ENCODE measurements at places on chromosomes 7 and 10.

DNA sequence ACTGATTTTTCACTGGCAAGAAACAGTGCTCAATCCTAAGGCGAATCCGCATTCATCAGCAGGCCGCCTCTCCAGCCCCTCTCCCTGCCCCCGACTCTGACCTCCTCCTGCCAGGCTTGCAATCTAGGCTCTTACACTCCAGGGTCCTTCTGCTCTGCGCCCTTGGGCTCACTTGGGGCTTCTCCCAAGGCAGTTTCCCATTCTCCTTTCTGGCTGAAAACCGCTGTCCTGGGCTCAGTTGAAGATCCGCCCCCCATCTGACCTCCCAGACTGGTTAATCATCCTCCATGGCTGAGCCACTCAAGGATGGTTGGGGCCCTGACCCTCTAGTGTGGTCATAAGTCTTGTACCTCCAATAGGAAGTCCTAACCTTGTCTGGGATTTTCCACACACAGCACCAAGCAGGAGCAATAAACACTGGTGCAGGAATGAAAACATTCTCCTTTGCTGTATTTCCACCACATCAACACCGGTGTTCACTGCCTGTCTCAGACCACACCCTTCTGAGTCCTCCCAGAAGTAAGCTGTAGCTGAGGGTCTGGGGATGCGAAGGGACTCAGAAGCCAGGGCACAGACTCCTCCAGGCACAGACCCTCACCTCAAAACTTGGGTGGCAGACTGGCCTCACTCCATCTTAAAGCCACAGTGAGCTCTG is 42.4 kb downstream of the TNS3 start:
- no peak overlapping the region for H3K4me3 ChIP-seq
- no peak for DNase-seq
- H3K4me1 ChIP-seq, result peaks cover 30% of the 10 kb centered on the region
- H3K36me3 ChIP-seq, result peaks cover 5% of the 10 kb centered on the region

- peak within 1 kb of the TSS; percentile 87 for H3K27ac ChIP-seq
- no peaks in the 10 kb centered on the region for H3K36me3 ChIP-seq
- H3K4me3 ChIP-seq, result peak within 1 kb of the TSS; percentile 97
- H3K4me1 ChIP-seq, result peaks cover 18% of the 10 kb centered on the region
- peaks cover 8% of the 10 kb centered on the region for H3K27me3 ChIP-seq
- DNase-seq, result no peak
Measured at GRCh38 chr10:15168291-15168785, at the start of gene NMT2. NMT2 (minus strand) TSS chr10:15168693; CDS start chr10:15168612, 81 bp downstream.

- no peaks in the 10 kb centered on the region for H3K36me3 ChIP-seq
- H3K27me3 ChIP-seq, result no peaks in the 10 kb centered on the region
Measured at GRCh38 chr7:111527545-111527944, 34.7 kb downstream of the IMMP2L start.

- no peak overlapping the region for H3K4me3 ChIP-seq
- no peaks in the 10 kb centered on the region for H3K27me3 ChIP-seq
- H3K4me1 ChIP-seq, result peaks cover 6% of the 10 kb centered on the region
- no peak for DNase-seq
Measured at GRCh38 chr10:12783293-12783692, 218.2 kb downstream of the CCDC3 start.

GRCh38 chr7:51265066-51265907 is 51.3 kb downstream of the COBL start:
- no peak overlapping the region for H3K4me3 ChIP-seq
- H3K27ac ChIP-seq, result no peak overlapping the region
- peaks cover 4% of the 10 kb centered on the region for H3K27me3 ChIP-seq
- DNase-seq, result no peak
- no peaks in the 10 kb centered on the region for H3K4me1 ChIP-seq
- no peaks in the 10 kb centered on the region for H3K36me3 ChIP-seq

- no peaks in the 10 kb centered on the region for H3K36me3 ChIP-seq
- no peaks in the 10 kb centered on the region for H3K27me3 ChIP-seq
- H3K4me3 ChIP-seq, result no peak overlapping the region
- DNase-seq, result no peak
Measured at GRCh38 chr7:99293167-99293566, 20.5 kb downstream of the MYH16 start.

DNA sequence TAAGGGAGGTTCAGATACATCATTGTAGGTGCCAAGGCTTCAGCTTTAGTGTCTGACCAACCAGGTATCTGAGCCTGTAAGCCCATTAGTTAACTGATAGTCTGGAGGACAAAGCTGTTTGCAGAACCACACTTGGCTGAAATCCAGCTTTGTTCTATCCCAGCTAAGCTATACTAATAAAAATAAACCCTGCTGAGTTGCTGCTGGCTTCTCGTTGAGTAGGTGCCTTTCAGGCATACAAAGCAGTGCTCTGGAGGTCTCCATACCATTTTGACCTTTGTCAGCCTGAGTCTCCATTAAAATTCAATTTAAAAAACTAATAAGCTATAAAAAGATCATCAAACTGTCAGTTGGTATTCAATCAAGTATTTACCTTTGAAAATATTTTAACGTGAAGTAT is 22.0 kb downstream of the CDCA7L start:
- H3K4me3 ChIP-seq, result no peak overlapping the region
- no peak for DNase-seq
- no peaks in the 10 kb centered on the region for H3K4me1 ChIP-seq

- no peak overlapping the region for H3K4me3 ChIP-seq
- H3K4me1 ChIP-seq, result no peaks in the 10 kb centered on the region
- no peaks in the 10 kb centered on the region for H3K27me3 ChIP-seq
- H3K36me3 ChIP-seq, result no peaks in the 10 kb centered on the region
Measured at GRCh38 chr7:18320422-18320821, 175.1 kb upstream of the HDAC9 start.

DNA sequence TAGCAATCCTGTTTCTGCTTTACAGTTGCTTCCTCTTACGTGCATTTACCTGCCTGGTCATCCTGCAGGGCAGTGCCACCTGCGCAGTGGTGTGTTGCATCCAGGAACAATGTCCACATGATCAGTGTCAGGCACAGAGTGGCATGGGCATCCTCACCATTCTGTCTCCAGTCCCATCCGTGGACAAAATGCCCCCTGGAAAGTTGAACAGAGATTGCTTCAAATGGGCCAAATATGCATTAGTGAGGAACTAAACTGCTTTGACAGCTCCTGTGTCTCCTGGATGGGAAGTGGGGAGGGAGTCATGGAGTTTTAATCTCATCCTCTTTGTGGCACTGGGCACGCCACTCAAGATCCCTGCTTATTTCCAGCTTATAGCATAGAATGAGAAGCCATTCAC is 151.8 kb downstream of the DPP6 start:
- H3K4me1 ChIP-seq, result no peaks in the 10 kb centered on the region
- H3K27ac ChIP-seq, result no peak overlapping the region
- peaks cover 5% of the 10 kb centered on the region for H3K27me3 ChIP-seq
- no peak overlapping the region for H3K4me3 ChIP-seq
- H3K36me3 ChIP-seq, result peaks cover 21% of the 10 kb centered on the region

- H3K4me1 ChIP-seq, result peaks cover 6% of the 10 kb centered on the region
- H3K36me3 ChIP-seq, result no peaks in the 10 kb centered on the region
- no peak overlapping the region for H3K4me3 ChIP-seq
Measured at GRCh38 chr10:110013630-110014293, 6.0 kb downstream of the ADD3 start.

DNA sequence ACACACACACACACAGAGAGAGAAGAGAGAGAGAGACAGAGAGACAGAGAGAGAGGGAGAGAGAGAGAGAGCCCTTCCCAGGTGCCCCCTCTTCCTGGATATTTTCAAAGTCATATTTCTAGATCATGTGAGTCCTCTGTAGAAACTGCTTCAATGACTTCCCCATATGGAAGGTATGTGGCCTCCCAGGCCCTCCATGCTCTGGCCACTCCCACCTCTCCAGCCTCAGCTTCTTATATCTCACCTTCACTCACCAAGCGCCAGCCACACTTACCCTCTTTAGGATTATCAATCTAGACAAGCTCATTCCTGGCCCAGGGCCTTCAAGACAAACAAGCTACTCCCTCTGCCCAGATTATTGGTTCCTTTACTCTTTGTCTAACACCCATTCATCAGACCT is 259.7 kb downstream of the MTERF1 start:
- no peaks in the 10 kb centered on the region for H3K36me3 ChIP-seq
- H3K27ac ChIP-seq, result no peak overlapping the region
- H3K4me3 ChIP-seq, result no peak overlapping the region

GRCh38 chr7:24963218-24963617 is 16.8 kb downstream of the OSBPL3 start:
- H3K27me3 ChIP-seq, result no peaks in the 10 kb centered on the region
- H3K27ac ChIP-seq, result no peak overlapping the region
- H3K36me3 ChIP-seq, result no peaks in the 10 kb centered on the region
- no peak overlapping the region for H3K4me3 ChIP-seq
- no peak for DNase-seq

GRCh38 chr7:135210888-135211178 is 493 bp downstream of the WDR91 start:
- H3K4me3 ChIP-seq, result peak overlapping the region; percentile 95
- no peak for DNase-seq
- no peaks in the 10 kb centered on the region for H3K36me3 ChIP-seq
- H3K27ac ChIP-seq, result peak overlapping the region; percentile 55

- no peak overlapping the region for H3K4me3 ChIP-seq
- no peak for DNase-seq
- H3K36me3 ChIP-seq, result no peaks in the 10 kb centered on the region
Measured at GRCh38 chr7:17558558-17559332, 260.3 kb downstream of the AHR start.

DNA sequence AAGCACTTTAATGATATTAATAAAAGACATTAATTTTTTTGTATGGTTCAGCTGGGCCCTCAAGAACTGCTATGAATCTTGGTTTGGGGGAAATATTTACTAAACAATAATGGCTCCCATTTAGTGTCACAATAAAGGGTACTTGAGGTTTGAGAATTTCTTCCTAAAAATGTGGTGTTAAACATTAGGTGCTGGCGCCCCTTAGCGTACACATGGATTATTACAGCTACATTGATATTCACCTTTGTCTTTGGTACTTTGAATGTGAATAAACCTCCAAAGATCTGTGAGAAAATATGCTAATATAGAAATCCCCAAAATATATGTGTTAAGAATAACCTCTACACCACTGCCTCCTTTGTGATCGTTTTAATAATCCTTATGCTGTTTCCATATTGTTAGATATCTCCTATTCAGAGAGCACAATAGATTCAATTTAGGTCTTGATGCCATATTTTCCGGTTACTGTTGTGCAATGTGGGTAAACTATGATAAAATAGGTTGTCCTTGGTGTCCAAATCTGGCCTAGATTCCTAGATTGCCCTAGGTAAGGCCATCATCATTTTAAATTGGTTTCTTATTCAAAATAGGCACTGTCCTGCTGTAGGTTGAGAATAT is 161.8 kb upstream of the CACNA2D1 start:
- no peaks in the 10 kb centered on the region for H3K36me3 ChIP-seq
- no peaks in the 10 kb centered on the region for H3K27me3 ChIP-seq

GRCh38 chr7:22733761-22734160 is 6.8 kb downstream of the IL6 start:
- DNase-seq, result no peak
- H3K27ac ChIP-seq, result no peak overlapping the region
- peaks cover 2% of the 10 kb centered on the region for H3K27me3 ChIP-seq
- H3K4me3 ChIP-seq, result no peak overlapping the region
- peaks cover 10% of the 10 kb centered on the region for H3K36me3 ChIP-seq
- H3K4me1 ChIP-seq, result no peaks in the 10 kb centered on the region

DNA sequence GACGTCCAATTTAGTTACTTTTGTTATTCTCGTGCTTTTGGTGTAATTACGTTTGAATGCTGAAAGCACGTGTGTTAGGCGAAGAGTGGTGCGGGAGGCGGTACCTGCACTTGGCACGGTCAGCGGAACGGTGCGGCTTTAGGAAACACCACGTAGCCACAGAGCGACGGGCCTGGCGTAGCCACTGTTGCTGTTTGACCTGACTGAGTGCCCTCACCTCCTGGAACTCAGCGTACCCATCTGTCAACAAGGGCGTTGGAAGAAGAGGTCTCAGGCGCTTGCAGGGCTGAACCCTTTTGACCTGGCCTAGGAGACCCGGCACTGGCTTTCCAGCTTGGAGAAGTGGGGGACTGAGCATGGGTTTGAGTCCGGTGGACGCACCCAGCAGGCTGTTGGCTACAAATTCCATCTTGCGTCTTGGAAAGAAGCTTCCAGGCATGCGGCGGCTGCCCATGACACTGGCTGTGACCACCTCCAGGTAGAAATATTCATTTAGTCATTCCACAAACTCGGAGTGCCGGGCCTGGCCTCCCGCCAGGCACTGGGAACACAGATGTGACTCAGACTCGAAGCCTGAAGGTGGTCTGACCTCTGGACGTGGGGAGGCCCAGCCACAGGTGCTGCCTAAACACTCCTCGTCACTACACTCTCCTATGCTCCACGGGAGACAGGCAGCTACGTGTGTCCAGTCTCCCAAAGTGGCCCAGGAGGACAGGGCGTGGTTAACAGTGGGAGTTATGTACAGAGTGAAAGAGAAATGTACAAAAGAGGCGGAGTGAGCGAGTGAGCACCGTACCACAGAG is 22.2 kb downstream of the FAM20C start:
- peaks cover 13% of the 10 kb centered on the region for H3K4me1 ChIP-seq
- peak overlapping the region; percentile 80 for H3K27ac ChIP-seq
- H3K4me3 ChIP-seq, result no peak overlapping the region
- no peak for DNase-seq
- H3K36me3 ChIP-seq, result peaks cover 7% of the 10 kb centered on the region
- peaks cover 31% of the 10 kb centered on the region for H3K27me3 ChIP-seq

GRCh38 chr7:81112731-81113130 is 193.9 kb upstream of the SEMA3C start:
- DNase-seq, result no peak
- H3K27me3 ChIP-seq, result peaks cover 2% of the 10 kb centered on the region
- H3K4me1 ChIP-seq, result peaks cover 5% of the 10 kb centered on the region
- no peak overlapping the region for H3K27ac ChIP-seq
- no peaks in the 10 kb centered on the region for H3K36me3 ChIP-seq

DNA sequence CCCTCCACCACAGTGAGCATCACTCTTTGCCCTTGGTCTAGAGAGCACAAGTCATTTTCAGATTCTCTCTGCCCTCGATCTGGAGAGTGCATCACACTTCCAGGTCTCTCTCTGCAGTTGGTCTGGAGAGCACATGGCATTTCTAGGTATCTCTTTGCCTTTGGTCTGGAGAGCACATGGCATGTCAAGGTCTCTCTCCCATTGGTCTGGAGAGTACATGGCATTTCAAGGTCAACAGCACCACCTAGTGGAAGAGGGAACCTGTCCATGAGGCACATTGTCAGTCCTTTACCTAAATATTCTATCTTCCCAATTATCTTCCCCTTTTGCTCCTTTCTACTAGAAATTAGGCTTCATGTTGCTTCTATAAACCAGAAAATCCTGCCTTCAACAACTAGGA is 1139.4 kb downstream of the XPNPEP1 start:
- no peak overlapping the region for H3K4me3 ChIP-seq
- H3K27ac ChIP-seq, result no peak overlapping the region
- H3K36me3 ChIP-seq, result peaks cover 13% of the 10 kb centered on the region
- no peaks in the 10 kb centered on the region for H3K4me1 ChIP-seq

DNA sequence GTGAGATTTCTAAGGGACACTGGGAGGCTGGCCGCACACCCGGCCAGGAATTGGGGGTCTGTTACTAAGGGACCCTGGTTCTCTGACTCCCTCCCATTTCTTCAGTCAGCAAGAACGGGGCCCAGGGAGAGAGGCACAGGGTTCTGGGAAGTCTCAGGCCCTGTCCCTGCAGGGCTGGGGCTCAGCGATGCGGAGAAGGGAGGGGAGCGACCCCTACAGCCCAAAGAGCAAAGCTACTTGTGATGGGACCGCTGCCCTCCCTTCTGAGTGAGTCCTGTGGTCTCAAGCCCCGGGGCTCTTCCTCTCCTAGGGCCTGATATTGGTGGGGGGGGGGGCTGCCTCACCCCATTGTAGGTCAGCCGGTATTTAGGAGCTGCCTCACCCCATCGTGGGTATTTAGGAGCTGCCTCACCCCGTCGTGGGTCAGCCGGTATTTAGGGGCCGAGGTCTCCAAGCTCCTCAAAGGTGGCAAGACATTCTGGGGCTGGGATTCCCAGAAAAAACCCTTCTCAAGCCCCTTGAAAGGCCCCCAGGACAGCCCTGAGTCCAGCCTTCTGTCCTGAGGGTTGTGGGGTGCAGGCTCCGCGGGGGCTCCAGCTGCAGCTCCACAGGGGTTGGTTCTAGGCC is 16.9 kb upstream of the NKX6-2 start:
- H3K27me3 ChIP-seq, result peaks cover 5% of the 10 kb centered on the region
- no peak overlapping the region for H3K4me3 ChIP-seq
- no peaks in the 10 kb centered on the region for H3K36me3 ChIP-seq

Data from glutamatergic neuron (in vitro differentiated cells).